ENCODE measurements at places on chromosomes 5 and 9.

GRCh38 chr9:13131416-13131815 lies 148.1 kb downstream of the MPDZ start:
- DNase-seq, result no peak

DNA sequence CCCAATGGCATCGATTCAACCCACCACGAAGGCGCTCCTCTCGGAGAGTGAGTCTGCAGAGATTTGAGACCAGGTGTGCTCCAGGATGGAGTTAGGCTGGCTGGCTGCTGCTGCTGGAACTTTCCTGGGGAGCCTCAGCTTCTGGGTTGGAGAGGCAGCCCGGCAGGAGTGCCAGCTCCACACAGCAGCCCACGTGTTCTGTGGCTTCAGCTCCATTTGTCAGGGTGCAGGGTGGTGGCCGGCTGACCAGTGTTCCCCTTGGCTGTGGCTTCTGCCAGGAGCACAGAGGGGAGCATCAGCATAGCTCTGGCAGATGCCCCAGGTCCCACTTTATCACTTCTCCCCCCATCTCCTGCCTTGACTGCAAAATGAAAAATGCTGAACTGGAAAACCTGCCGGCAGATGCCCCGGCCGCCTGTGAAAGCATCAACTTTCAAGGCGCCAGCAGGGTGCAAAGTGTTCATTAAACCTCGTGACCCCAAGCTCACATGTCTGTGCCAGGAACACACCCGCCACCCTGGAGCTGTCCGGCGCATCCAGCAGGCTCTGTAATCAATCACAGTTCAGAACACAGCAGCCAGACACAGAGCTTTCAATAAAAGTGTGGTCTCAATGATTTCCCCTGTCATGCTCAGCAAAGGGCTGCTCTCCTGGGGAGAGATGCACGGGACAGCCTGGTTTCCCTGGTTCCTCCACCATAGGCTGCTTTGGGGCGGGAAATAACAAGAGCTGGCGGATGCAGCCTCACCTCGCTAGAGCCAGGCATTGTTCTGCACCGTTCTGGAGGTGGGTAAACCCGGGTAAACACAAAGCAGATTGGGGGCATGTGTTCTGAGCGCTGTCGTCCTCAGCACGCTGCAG lies 53.2 kb downstream of the TRIP13 start:
- peak; percentile 86 for DNase-seq

GRCh38 chr5:2149195-2149539 lies 266.4 kb upstream of the IRX4 start:
- DNase-seq, result no peak

DNA sequence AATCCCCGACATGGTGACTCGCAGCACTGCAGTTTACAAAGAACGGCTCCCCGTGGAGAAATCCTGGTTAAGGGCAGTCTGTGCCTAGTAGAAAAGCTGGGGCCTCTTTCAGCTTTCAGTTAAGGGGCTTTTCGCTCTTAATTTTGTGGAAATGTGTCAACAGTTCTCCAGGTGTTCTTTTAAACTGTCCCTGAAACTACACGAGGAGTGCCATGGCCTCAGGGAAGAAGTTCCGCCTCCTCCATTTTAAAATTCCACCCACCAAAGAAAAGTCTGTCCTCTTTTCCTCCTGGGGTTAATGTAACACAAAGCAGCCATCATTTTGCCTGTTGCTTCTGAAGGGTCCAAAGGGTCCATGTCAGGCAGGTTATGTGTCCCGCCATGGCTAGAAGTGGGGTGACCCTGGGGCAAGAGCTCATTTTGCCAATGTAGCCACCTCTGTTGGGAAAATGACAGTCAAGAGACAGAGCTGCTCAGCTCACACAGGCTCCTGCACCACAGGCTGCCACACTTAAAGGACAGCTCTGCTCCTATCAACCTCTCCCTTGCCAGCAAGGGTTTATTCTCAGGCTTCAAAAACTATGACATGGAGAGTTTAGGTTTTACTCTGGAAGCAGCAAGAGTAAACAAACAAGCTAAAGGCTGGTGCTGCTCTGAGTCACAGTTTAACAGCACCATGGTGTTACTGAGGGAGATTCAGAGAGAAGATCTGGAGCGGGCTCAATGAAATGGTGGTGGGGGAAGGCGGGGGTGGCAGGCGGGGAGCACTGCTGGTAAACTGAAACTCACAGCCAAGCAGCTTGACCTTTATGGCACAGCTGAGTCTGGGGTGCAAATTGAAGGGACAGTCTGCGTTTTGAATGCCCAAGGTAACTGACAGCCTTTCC lies 3.2 kb downstream of the WHRN start:
- no peak for DNase-seq

DNA sequence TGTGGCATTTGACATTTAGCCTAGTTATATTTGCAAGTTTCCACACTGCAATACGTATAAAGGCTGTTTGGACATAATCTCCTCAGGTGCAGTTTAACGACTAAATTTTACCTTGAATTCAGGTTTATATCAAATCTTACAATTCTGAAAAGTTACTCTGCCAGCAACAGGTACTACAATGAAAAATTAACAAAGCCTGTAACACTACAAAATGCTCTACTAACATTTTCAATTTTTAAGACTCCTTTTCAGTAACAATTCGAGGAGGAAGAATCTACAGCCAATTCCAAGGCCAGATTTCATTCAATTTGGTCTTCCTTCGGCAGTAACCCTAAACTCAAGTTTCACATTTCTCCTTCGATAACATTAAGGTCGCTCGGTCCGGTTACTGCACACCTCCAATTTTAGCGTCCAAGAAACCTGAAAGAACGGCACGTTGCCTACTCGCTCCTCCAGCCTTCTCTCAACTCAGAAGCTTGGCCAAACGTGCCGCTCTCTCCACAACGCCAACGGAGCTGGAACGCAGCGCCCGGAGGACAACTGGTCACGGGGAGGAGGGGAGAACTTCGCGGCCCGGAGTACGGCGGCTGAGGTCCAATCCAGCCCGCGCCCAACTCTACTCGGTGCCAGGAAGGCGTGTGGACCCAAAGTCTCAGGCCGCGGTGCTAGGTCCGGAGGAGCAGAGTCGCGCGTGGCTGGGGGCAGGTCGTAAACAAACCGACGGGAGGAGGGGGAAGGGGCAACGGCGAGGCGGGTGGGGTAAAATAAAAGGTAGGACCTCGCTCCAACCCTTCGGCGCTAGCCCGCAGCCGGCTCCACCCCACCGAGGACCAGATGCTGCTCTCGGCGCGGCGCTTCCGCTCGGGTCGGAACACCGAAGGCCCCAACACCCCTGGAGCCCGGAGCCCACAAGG lies 681 bp downstream of the FNIP1 start:
- DNase-seq, result peak; percentile 67

GRCh38 chr5:132253008-132253441 lies 4.5 kb upstream of the PDLIM4 start:
- no peak for DNase-seq

- DNase-seq, result no peak
Measured at GRCh38 chr9:115192280-115192679, 74.3 kb upstream of the TNC start.

- DNase-seq, result no peak
Measured at GRCh38 chr5:54834121-54834842, 151.1 kb downstream of the ESM1 start.

DNA sequence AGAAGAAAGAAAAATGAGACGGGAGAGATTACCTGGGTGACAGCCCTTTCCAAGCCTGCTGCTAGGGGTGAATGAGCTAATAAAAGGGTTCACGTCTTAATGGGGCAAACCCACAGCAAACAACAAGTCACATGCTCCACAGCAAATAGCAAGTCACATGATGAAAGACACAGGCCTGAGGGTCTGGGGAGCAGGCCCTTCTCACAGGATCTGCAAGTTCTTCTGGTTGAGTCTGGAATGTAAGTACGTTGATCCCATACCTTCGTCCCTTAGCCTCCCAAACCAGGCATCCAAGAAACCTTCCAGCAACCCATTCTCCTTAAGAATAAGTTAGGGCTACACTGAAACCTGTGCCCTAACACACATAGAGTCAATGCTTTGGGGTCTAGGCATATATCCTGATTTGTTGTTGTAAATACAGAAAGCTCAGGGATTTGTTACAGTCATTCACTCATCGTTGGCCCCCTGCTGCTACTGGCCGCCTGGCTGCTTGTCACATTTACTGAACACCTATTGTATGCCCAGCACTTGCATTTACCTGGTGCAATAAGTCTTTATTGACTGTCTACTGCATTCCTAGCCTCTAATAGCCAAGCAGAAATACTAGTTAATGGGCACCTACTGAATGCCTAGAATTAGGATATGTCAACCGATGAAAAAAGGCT lies 43.3 kb upstream of the MSX2 start:
- DNase-seq, result no peak

DNA sequence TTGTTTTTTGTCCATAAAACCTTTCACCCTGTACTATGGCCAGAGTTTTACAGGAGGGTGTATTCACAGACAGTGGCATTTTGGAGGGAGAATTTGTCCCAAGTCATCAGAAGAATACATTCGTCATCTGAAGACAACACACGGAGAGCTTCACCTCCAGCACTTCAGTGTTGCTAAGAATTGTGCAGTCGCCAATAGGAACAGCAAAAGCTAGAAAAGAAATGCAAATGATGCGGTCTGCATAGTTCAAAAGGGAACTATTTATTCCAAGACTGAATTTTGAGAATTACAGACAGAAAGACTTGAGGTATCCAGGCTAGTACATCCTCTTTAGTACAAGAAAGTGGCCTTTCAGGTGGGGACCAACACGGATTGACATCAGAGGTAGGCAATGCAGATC lies 399.2 kb upstream of the KIF2A start:
- DNase-seq, result no peak

DNA sequence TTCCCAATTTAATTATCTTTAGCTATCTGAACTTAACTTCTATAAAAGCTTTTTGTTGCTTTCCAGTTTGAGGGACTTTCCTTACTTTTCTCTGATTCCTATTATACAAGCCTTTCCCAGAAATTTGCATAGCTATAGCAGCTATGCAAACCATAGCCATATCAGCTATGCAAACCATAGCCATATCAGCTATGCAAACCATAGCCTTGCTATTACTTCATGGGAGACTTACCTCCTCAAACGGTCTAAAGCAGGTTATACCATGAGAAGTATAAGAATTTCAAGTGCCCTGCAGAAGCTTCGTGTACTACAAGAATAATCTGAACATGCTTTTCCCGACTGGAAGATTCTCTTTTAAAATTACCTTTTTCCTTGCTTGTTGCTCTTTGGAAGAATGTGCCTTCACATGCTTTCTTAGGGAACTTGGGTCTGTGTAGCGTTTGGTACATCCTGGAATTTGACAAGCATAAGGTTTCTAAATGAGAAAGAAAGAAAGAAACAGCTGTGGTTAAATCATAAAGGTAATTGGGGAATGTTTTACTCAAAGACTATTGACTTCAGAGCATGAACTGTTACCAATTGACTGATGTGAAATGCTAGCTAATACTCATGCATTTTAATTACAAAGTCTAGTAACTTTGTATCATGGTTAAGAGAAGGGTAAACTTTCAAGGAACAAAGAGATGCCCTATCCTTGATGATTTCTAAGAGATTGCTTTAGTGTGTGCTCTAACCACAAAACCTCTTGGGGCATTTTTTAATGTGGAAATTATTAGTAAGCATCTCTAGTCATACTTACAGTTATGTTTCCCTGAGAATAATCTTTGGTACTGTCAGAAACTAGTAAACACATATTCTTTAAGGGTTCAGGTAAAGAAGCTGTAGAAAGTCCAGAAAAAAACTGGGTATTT lies 367.6 kb downstream of the GLIS3 start:
- DNase-seq, result no peak

GRCh38 chr9:93086447-93087224 lies 9.4 kb upstream of the CARD19 start:
- DNase-seq, result no peak

- DNase-seq, result no peak
Measured at GRCh38 chr9:135500525-135501260, at the start of gene MRPS2. Gene MRPS2, plus strand, starts transcription at chr9:135500682. Its CDS starts 29 bp downstream, at chr9:135500711.

DNA sequence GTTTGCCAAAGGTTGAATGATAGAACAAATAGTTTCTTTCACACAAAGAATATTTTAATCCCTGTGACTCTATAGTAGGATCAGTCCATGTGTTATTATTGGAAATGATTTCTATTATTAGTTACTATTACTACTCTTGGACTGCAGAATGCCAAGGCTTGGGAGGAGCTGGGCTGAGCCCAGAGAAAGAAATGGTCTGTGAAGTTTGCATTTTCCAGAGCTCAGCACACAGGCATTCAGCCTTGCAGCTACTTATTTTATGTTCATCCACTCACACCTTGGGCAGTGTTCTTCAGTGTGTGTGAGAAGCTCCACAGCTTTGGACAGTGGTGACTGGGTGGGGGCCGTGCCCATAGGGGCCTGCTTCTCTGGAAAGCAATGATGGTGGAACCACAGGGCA lies 583.1 kb downstream of the CCDC171 start:
- DNase-seq, result no peak

- no peak for DNase-seq
Measured at GRCh38 chr9:94921092-94921471, 194.6 kb downstream of the AOPEP start.

GRCh38 chr5:1939256-1939655 lies 56.5 kb upstream of the IRX4 start:
- DNase-seq, result no peak

- DNase-seq, result no peak
Measured at GRCh38 chr5:76683816-76684731, 31.9 kb upstream of the F2R start.

DNA sequence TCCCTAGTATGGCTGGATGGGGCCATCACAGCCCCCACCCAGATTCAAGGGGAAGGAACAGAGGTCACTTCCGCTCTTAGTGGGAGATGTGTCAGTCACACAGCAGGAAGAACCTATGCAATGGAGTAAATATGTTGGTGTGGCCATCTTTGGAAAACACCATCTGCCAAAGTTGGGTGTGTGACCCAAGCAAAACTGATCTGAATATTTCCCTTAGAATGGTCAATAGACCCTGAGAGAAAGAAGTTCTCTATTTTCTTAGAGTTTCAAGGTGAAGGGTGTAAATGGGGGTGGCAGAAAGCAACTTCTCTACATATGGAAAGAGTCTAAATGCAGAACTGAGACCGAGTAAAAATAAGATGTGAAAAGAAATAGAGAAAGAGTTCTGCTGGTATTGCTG lies 212.7 kb downstream of the ESM1 start:
- no peak for DNase-seq

DNA sequence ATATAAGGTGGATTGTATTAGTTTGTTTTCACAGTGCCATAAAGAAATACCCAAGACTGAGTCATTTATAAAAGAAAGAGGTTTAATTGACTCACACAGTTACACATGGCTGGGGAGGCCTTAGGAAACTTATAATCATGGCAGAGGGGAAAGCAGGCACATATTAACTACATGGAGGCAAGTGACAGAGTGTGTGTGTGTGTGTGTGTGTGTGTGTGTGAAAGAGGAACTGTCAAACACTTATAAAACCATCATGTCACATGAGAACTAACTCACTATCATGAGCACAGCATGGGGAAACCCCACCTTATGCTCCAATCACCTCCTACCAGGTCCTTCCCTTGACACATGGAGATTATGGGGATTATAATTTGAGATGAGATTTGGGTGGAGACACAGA lies 118.6 kb downstream of the SPEF2 start:
- DNase-seq, result no peak

Data from spinal cord (tissue), 10 donors.